ENCODE measurements at places on chromosomes 1 and 21.

- DNase-seq: peak; percentile 92
Measured at GRCh38 chr1:222048094-222048595, 306.3 kb upstream of the DUSP10 start.

DNA sequence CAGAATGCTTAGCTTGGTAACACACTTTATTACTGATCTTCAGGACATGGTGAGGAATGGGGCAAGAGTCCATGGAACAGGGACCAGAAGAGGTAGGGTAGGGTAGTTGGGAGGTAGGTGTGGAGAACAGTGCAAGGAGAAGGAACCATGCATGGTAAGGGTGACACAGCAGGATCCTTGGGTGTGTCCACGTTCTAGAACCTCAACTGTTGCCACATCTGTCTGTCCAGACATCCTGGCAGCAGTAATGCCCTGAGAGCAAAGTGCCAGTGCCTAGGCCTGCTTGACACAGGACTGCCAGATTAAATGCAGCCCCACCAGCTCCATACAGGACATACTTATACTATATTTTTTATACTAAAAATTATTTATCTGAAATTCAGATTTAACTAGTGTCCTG, 13.9 kb downstream of the DMAP1 start:
- no peak for DNase-seq

- no peak for DNase-seq
Measured at GRCh38 chr1:80158771-80159170, 1152.2 kb upstream of the ADGRL4 start.

DNA sequence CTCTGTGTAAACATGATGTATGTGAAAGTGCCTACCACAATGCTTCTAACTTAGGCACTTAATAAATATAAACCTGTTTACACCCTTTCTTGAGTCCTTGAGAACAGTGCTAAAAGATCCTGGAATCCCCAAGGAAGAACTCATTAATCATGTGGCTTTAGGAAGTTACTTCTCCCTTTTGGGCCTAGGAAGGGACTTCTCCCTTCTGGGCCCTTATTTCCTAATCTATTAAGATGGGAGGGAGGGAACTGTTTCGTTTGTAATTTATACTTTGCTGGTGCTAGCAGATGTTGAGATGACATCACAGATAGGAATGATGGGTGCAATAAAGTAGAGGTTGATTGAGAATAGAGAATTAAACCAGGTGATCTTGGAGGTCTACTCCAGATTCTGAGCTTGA, 1.2 kb downstream of the BTF3L4 start:
- DNase-seq: peak; percentile 3

DNA sequence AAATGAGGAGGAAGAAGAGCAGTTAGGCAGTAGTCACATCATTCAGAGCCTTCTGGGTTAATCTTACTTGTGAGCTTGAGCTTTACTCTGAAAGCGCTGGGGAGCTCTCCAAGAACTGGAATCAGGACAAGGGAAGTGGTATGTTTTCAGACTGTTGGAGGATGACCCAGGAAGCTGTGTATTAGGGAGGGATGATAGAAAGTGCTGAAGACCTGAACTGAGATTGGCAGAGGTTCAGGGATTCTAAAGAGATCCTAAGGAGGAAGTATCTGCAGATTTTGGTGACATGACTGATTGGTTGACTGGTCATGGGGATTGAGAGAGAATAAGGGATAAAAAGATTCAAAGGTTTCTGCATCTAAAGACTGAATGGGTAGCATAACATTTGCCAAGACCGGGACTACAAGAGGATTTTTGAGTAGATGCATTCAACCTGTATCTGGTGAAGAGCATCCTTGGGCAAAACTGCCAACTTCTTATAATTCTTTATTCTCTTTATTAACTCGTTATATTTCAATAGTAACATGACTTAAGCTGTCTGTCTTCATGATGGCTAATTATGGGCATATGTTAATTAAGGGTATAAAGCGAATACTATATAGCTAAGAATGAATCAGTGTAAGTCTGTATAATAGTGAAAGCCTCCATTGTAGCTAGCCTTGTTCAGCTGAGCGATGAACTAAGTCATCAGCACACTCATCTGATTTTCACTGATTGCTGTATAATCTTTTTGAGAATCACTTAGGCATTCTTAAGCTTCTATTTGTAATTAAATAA, 41.8 kb downstream of the XCL1 start:
- no peak for DNase-seq

DNA sequence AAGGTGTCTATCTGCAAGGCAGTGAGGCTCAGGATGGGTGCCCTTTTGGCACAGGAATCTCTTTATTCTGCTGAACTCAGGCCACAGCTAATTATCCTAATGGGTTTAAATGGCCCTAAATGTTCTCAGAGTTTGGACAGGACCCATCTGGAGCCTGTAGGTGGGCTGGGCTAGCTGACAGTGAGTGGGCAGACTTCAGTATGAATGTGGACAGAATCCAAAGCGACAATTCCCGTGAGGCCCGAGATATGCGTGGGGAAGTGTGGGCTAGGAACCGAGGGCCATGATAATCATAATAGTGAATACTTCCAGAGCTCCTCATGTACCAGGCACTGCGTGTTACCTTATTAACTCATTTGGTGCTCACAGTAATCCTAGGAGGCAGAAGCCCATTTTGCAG, 165.3 kb downstream of the GRIK3 start:
- no peak for DNase-seq

- peak; percentile 12 for DNase-seq
Measured at GRCh38 chr1:193520472-193520871, 334.1 kb upstream of the B3GALT2 start.

DNA sequence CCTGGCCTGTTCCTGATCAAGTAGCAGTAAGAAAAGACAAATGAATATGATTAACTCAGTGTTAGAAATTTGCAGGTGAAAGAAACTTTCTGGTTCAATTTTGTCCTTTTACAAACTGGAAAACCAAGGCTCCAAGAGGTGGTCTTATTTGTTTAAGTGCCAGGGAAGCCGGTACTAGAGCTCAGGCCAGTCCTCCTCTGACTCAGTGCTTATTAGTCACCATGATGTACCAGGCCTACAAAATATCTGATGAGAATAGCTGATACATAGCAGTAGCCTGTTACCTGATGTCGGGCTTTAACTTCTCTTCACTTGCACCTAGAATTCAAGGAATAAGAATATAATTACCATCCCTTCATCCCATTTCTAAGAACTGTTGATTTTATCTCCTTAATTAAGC, 394.8 kb downstream of the LMX1A start:
- no peak for DNase-seq

GRCh38 chr1:236920286-236920894, 83.9 kb downstream of the MT1HL1 start:
- DNase-seq: no peak

GRCh38 chr1:20603504-20604464, 14.9 kb downstream of the CDA start:
- peak; percentile 97 for DNase-seq

GRCh38 chr1:222087221-222087920, 345.5 kb upstream of the DUSP10 start:
- no peak for DNase-seq

DNA sequence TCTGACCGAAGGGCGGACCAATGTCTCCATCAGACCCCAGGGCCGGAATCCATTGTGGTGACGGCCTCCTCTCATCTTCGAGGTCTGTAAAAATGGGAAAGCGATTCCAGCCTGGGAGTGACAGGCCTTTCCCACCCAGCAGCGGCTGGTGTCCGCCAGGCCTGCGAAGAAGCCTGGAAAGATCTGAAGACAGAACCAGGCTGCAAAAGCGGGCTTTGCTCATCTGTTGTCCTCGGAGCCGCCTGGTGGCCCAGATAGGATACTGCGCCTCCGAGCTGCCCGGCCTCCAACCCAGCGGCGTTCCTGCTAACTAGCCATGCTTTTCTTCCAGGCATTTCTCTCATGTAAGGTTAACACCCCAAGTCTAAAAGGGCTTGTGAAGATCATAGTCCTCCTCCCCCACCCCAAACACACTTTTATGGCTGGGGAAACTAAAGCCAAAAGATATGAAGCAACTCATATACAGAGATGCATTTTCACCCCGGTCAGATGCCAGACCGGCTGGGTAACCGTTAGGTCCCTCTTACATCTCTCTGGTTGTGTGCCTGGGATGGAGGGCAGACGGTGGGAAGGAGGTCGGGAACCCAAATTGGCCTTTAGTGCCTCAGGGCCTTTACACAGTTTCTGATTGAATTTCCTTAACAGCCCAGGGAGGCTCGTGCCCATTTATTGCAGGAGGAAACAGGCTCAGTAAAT, 1.9 kb upstream of the DHRS3 start:
- DNase-seq: peak; percentile 89

DNA sequence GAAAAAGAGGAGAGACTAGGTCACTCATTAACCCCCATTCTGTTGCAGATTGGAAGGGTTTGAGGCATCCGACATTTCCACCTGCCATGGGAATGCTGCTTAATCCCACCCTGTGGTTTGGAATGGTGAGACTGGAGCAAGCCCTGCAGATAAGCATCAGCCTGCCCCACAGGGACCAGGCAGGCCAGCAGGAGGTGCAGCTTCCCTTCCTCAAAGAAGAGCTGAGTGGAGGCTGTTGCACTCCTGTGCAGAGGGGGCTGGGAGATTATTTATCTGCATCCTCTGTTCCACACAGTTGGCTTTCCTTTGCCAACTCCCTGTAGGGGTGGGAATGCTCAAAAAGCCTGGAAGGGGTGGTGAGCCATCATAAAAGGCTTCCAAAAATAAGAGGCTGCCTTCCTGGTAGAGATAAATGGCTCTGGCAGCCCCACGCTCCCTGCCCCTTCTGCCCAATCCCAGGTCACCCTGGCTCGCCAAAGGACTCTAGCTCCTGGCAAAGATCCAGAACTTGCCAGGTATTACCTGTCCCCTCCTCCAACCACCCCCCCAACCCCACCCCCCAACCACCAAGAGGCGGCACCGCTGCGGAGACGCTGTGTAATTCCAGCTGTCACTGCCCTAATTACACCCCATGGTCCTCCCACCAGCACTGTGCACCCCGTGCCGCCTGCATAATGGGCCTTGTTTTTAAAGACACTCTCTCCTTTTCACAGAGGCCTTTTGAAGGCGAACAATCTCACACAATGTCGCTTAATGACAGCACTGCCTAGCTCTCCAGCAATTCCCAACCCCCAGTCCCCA, 83.0 kb upstream of the ZC3H12A start:
- no peak for DNase-seq

DNA sequence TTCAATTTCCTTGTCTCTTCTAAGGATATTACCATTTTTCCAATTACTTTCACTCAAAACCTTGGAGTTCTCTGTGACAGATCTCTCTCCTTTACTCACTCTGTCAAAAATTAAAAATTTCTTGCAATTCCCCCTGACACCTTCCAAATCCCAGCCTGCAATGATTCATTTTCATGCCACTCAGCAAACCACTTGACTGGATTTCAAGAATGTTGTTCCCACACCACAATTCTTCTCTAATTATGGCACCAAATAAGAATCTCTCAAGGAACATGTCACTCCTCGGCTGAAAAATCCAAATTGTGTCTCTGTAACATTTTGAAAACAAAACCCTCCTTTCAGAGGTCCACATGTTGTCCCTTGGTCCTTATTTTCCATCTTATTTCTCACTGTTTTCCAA, 438.9 kb upstream of the ZP4 start:
- peak; percentile 16 for DNase-seq

DNA sequence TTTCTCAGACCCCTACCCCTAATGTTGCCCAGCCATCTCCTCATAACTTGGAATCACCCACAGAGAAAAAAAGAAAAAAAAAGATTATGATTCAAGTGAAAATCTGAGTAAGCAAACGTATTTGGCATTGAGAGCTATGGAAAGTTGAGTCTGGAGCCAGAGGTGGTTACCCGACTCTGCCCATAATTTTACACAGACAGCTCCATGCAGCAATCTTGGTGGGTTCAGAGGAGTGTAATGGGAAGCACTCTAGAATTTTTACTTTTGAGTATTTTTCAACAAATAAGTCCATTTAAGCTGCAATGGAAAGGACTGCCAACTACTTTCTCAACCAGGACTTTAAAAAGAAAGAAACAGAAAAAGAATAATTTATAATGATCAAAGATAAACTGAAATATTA, 62.7 kb downstream of the ZC3H11B start:
- DNase-seq: no peak

DNA sequence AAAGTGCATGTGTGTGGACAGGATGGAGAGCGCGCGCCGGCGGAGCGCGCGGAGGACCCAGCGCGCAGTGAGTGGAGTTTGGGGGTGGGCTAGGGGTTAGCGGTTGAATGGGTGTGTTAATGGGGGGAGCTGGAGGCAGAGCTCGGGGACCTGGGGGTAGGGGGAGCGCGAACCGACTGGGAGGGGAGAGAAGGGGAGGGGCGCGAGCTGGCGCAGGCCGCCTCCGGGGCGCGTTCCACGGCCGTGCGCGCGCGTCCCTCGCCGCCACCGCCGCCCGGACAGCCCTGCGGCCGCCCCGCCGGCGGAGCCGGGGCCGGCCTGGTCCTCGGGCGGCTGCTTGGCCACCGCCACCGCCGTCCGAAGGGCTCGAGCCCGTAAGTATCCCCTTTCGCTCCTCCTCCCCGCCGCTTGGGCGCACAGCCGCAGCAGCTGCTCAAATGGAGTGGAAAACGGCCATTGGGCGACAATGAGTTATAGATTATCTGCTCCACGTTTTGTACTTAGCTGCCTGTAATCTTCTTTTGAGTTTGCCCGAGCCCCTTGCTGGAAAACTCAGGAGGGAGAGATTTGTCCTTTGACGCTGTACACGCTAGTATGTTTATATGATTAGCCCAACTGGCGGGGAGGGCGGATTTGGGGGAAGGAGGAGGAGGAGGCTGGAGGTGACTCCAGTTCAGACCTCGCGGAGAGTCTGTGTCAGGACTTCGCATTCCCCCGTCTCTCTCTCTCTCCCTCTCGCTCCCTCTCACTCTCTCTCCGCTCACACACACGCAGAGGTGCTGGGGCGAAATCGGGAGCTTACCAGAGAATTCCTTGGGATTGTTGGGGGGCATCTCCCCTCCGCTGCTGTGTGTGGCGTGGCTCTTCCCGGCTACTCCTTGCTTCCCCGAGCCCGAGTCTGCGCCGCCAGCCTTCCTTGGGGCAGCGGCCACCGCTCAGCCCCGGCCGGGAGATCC, at the start of gene ADGRL2:
ADGRL2 (plus strand) TSS at position 240 of the 956 bp plus-strand sequence. CDS start 36,051 bp downstream, outside the sequence.
- DNase-seq: peak; percentile 96

GRCh38 chr1:50968821-50969610, 1.0 kb upstream of the CDKN2C start:
- peak; percentile 32 for DNase-seq

GRCh38 chr1:151324390-151324930, 2.8 kb downstream of the PI4KB start:
- no peak for DNase-seq

GRCh38 chr1:182235952-182236650, 155.5 kb downstream of the GLUL start:
- DNase-seq: peak; percentile 43

- no peak for DNase-seq
Measured at GRCh38 chr1:37776946-37777516, 12.1 kb upstream of the EPHA10 start.

- no peak for DNase-seq
Measured at GRCh38 chr1:55060133-55060999, 21.0 kb downstream of the PCSK9 start.

GRCh38 chr1:55038552-55038838, 853 bp upstream of the PCSK9 start:
- no peak for DNase-seq
